ENCODE measurements at places on chromosomes 12 and 14.

DNA sequence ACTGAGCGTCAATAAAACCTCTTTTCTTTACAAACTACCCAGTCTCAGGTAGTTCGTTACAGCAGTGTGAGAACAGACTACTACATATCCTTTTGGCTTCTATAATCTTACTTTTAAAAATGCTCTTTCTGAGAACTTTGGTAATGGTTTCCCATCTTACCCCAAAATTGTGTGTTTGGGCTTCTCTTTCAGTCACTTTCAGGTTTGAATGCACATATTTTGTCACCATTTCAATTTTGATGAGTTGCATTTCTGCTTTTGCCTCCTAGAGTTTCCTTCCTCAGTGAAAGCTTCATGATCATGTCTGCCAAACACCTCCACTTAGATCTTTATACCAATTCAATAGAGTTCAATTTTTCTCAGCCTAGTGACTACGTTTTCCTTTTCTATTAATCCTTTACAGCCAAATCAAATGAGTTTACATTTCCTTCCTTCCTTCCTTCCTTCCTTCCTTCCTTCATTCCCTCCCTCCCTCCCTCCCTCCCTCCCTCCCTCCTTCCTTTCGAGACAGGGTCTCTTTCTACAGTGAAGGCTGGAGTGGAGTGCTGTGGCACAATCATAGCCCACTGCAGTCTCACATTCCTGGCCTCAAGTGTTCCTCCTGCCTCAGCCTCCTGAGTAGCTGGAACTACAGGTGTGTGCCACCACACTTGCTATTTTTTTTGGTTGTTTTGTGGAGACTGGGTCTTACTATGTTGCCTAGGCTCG is 124.9 kb downstream of the BCAT1 start:
- DNase-seq = no peak

DNA sequence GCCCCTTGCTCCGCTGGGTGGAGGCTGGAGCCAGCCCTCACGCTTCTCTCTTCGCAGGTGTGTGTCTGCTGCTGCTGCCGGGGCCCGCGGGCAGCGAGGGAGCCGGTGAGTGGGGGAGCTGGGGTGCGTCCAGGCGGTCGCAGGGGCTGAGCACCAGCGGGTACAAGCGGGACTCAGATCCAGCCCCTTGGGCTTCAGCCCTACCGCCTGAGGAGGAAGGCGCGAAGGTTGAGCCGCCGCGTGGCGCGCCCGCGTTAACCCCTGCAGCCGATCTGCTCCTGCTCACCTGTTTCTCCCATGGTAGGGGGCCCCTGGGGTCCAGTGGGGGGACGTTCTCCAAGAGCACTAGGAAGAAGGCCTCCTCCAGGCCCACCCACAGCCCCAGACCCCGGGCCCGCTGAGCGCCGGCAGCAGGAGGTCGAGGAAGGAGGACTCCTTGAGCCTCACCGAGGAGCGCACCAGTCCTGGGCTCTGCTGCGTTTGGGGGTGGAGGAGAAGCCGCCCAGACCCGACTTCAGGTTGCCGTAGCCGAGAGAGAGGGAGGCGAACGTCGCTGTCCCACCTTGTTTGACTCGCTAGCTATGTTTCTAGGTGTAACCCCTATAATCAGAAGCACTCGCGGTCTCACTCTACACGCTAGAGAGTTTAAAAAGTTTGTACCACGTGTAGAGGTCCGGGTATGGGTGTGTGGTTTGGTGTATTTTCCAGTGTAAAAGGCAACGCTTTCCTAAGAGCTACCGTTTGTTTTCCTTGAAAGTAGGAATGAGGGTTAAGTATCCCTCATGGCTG is 834 bp downstream of the COCH start:
- no peak for DNase-seq

DNA sequence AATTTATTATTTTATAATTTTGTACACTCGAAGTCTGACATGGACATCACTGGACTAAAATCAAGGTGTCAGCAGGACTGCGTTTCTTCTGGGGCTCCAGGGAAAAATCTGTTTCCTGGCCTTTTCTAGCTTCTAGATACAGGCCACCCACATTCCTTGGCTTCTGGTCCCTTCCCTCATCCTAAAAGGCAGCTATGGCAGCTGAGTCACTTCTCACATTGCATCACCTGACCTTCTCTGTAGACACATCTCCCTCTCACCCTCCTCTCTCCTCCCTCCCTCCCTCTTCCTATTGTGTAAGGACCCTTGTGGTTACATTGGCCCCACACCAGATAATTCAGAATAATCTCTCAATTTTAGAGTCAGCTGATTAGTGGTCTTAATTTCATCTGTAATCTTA is 92.4 kb downstream of the RPS6KA5 start:
- no peak for DNase-seq

DNA sequence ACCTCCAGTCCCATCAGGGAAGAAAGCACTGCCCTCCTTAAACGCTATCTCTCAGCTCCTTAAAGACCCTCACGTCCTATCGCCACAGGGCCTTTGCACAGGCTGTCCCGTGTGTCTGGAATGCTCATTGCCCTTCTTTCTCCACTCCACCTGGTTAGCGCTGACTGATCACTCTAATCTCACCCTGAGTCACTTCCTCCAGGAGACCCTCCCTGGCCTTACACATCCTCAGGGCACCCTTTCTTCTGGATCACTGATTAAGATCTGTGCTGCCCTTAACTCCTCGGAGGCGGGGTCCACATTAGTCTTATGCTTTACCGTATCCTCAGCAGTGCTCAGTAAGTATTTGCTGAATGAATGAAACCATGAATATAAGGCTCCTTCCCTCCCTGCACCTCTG is 94.7 kb downstream of the SYNE3 start:
- DNase-seq = no peak

DNA sequence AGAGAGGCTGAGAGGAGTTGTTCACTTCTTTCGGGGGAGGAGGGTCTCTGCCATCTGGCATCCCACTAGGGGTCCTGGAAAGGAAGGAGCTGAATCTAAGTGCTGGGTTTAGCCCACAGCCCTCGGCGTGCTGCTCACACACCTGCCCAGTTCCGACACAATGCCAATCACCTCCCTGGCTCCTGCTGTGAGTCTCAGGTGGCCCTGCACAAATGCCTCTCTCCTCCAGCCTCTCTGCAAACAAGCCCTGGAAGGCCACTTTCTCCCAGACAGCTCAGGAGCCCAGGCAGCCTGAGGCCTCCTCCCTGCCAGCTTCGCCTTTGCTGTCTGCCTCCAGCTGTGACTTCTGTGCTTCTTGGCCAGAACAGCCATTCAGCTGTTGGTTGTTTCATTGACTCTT is 51.2 kb downstream of the SMIM41 start:
- DNase-seq = no peak

- DNase-seq = no peak
These were observed 110.2 kb downstream of the DPF3 start for GRCh38 chr14:72783741-72784140.

GRCh38 chr14:36105401-36105800 is 71.1 kb downstream of the PTCSC3 start:
- DNase-seq = no peak

GRCh38 chr14:60114881-60115280 is 23.2 kb downstream of the PCNX4 start:
- no peak for DNase-seq

DNA sequence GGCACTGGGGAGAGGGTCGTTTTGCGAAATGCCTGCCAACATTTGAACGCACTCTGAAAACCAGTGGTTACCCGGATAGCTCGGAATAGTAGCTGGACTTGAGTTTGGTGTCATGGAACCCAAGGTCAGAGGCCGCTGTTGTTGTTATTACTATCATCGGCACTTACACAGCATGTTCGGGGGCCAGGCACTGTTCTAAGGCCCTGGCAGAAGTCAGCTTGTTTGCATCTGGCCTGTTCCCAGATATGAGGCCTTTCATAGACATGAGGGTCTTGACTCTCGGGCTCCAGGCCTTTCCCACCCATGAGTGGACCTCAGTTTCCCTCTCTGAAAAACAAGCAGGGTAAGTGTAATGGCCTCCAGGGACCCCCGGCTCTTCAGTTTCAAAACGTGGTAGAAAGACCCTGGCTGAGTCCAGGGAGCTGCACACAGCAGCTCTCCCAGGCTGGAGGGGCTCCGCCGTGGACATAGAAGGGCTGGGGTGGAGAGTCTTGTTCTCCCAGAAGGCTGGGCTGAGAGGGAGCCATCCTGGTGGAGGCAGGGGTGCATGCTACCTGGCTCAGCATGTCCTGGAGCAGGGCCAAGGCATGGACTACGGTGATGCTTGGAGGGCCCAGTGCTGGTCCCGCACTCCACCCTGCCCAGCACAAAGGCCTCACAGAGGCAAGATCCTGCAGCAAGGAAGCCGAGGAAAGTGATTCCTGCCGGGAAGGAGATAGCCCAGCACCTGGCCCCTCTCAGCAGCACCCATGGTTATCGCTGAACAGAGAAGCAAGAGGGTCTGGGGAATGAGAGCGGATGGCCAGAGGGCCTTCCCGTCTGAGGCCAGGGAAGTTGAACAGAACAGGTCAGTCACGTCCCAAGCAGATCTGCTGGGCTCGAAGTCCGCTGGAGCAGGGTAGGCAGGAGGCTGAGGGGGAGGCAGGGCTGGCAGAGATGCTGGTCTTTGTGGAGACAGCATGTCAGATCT is 63.5 kb upstream of the C14orf180 start:
- DNase-seq = no peak

Data from AG09319 (cell line).